ENCODE measurements at places on chromosomes 1 and 21.

DNA sequence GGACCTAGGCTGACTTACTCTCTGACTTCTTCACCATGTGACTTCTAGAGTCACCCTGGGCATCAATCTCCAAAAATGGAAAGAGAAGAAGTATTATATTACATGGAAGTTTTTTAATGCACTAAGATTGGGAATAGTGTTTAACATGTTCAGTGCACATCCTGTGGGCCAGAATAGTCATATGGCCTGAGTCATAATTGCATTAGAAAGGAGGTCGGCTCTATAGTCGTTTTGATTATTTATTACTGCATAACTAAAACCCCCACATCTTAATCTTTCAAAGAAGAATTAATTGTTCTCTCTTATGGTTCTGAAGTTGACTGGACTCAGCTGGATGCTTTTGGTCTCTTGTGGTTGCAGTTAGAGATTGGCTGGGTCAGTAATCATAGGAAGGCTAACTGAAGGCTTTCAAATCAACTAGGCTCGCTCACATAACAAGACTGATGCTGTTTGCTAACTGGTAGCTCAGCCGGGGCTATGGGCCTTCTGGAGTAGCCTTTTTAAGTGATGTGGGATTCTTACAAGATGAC, 810.6 kb upstream of the ADGRL4 start:
- DNase-seq: no peak

GRCh38 chr1:223033658-223034057, 109.4 kb downstream of the TLR5 start:
- no peak for DNase-seq

GRCh38 chr21:17925899-17926298, 106.7 kb upstream of the C21orf91 start:
- DNase-seq: no peak

- no peak for DNase-seq
Measured at GRCh38 chr1:154599658-154600057, 8.3 kb downstream of the ADAR start.

GRCh38 chr1:183733715-183734114, 71.2 kb upstream of the RGL1 start:
- no peak for DNase-seq

GRCh38 chr1:163399001-163399400, 77.2 kb downstream of the NUF2 start:
- DNase-seq: no peak

DNA sequence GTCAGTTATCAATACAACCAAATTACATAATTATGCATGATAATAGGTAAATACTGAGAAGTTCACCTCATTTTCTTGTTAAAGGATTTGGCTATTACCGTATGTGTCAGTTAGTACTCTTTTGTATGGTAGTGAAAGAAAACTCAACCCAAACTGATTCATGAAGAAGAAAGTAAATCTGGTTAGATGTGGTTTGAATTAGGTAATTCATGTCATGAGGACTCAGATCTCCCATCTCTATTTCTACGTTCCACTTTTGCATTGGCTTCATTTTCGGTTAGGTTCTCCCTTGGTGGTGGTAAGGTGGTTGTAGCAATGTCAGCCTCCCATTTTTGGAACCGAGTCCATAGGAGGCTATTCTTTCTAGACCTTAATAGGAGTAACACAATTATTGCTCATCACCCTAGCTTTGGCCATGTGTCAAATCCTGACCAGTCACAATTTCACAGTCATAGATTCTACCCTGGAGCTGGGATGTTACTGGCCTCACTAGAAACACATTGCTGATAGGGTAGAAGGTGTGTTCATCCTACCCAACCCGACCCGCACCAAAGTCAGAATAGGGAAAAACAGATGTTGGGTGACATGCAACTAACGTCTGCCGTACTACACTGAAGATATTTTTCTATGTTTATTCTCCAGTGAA, 97.6 kb downstream of the OSBPL9 start:
- no peak for DNase-seq

All from left hindlimb (tissue), 1 donor.